ENCODE measurements at places on chromosomes 11 and 22. TPM values are rescaled to one million over a fixed set of nuclear protein-coding genes. Genes with fewer than 3 reads are reported as not detected.

DNA sequence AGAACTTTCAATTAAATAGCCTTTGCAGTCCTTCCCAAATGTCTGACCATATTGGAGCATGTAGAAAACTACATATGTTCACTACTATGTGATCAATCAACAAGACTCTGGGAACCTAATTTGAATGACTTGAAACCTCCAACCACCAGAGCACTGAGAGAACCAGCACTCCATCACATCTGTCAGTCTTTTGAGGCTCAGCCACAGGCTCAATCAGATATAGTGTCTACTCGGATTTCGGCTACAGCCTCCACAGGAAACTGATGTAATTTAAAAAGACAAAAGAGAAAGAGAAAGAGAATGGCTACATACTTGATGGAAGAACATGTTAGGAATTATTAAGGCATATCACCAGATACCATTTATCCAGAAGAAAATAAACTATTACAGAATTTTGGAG lies 859.0 kb downstream of the FAM181B start:
- no peak for DNase-seq

DNA sequence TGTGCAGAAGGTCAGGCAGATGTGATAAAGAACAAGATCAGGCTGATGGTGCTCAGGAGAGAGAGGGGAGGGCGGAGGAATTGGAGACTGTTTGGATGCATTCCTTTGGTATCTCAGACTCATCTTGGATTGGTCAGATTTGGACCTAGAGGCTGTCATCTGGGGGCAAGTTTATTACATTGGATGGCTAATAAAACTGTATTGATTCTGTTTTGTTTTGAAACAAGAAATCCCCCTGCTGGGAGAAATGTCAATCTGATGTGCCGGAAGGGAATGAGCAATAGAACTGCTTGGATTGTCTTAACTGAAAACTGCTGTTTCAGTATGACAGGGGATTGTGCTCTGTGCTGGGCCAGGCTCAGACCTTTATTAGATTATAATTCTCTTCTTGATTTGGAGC lies 25.5 kb upstream of the CCDC90B start:
- DNase-seq, result no peak

- DNase-seq, result peak; percentile 84
Observed at GRCh38 chr22:35430897-35431322, 31.0 kb downstream of the MCM5 start.

DNA sequence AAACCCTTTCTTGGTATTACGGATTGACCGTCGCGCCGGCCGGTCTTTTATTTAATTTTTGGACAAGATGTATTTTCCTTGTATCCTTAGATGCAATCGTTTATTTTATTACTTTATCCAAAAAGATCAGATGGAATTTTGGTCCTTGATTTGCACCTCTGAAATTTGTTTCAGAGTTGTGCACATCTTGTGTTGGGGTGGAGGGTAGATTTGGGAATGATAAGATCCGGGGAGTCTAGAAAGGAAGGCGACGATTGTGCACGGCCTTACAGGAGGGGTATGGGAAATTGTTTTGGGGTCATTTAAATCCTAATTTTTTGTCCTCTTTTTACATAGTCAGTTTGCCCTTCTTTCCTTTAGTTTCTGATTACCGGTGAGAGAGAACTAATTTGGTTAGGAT lies 1.4 kb downstream of the KDM2A start:
- peak; percentile 6 for DNase-seq

SERPING1 gene
- total RNA-seq, result 2,571 TPM

DNA sequence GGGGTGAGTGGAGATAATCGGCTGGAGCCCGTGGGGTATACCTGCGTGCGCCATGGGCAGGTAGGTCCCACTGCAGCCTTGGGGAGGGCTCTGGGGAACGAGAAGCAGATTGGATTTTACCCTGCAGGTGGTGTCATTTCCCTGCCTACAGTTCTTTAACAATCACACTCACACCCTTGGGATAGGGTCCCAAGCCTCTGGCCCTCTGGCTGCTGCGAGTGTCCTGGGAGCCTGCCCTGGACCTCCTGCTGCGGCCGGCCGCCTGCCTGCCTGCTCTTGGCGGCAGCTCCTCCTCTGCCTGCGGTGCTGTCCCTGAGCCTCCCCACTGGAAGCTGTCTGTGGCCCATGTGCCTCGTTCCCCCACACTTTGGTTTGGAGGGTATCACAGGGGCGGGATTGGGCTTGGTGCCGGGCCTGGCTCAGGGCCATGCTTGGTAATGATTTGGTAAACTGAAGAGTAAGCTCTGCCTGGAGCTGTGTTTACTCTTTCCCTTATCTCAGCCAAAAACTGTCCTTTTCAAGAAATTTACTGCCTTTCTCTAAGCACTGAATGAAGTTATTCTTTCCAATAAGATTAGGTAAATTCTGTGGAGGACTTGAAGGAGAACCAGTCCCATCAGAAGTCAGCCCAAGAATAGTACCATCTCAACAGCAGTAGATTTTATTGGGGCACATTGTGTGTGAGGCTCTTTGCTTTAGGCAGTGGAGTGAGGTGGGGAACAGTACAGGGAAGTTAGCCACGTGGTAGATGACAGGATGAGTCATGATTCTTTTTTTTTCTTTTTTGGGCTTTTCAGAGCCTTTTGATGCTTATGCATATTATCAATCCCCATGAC lies 53.7 kb downstream of the TBC1D22A start:
- peak; percentile 70 for DNase-seq

DNA sequence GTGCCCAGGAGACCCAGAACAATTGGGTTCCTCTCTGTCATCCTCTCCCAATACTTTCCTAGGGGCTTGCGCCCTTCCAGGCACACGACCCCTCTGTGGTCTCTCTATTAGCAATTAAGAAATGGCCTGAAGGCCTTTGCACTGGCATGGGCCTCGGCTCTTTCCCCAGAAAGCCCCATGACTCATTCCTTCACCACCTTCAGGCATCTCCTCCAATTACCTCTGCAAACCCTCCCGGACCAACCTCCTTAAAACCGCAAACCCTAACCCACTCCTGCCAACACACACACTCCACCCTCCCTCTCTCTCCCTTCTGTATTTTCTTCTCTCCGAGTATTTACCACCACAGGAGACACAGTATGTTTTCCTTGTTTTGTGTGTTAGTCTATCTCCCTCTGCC lies 36.7 kb downstream of the LARGE1 start:
- no peak for DNase-seq

DNA sequence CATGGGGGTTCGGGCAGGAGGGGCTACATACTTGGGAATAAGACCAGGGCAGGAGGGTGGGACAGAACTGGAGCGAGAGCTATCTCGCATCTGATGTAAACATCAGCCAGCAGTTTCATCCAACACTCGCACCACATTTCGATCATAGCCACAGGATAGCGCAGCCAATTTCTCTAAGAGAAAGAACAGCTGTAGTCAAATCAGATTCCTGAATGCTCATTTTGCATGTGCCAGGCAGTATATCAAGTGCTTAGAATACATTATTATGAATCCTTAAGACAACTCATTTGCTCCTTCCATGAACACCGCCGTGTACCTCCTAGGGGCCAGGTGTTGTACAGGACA lies 14.5 kb downstream of the DGCR2 start:
- DNase-seq, result no peak

GRCh38 chr11:13850231-13851005 lies 112.1 kb upstream of the SPON1 start:
- no peak for DNase-seq

GRCh38 chr11:23875176-23875850 lies 621.5 kb upstream of the LUZP2 start:
- no peak for DNase-seq

DNA sequence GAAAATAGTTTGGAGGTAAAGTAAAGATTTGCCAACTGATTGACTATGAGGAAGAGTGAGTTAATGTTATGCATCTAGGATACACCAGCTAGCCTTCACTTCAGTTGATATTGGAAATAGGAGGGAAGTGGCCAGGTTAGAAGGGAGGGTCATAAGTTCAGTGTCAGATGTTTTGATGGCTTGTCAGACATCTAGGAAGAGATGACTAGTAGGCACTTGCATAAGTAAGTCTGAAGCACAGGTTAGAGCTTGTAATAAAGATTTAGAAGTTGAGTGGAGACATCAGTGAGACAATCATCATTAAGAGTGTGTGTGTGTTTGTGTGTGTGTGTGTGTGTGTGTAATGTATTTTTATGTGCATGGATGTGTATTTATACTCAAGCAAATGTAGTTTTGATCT lies 146.1 kb downstream of the OR4C45 start:
- no peak for DNase-seq

DNA sequence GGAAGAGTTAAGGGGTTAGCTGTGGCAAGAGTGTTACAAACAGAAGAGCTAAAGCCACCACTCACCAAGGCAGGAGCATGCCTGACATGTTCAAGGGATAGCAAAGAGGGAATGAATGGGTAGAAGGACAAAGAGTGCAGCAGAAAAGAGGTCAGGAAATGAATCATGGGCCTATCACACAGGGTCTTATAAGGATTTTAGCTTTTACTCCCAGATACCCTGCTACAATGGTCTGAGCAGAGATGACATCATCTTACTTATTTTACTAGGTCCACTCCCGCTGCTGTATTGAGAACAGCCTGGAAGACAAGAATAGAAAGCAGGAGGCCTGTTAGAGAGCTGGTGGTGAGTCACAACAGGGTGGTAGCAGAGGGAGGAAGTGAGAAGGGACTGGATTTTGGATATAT lies 9.8 kb downstream of the TRAF6 start:
- no peak for DNase-seq

DNA sequence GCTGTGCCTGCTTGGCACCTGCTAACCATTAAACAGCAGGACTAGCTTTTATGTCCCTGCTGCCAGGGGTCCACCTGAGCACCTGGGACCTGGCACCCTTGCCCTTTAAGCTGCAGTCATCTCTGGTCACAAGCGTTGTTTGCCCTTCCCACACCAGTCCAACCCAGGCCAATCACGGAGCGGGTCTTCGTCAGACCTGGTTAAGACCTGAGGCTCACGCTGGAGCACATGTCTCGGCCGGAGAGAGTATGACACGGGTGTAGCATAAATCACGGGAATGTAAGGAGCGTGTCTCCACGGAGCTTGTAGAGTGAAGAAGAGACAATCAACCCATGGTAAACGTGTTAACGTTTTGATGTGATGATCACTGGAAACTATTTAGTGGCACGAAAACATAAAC lies 847.3 kb downstream of the BRD1 start:
- no peak for DNase-seq

- DNase-seq, result no peak
Observed at GRCh38 chr11:60594998-60595642, 79.9 kb downstream of the MS4A13 start.

UBQLNL gene
- not detected for total RNA-seq

DEFB131B gene
- not detected for total RNA-seq

GRCh38 chr11:113382121-113382520 lies 5.5 kb upstream of the ANKK1 start:
- no peak for DNase-seq

GRCh38 chr22:48717076-48717810 lies 1110.4 kb downstream of the BRD1 start:
- no peak for DNase-seq

DNA sequence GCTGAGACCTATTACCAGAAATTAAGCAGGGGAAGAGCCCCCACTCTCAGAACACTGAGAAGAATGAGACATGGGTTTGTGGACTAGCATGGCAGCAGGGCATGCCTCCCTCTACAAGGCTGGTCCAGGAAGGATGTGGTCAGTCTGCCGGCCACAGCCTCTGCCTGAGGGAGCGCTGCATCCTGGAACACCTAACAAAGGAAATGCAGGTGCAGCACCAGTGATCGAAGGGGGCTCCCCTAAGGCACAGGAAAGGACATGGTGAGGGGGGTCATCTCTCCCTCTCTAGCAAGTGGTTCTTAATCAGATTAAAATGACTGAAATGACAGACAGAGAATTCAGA lies 40.6 kb upstream of the ARL14EP start:
- peak; percentile 37 for DNase-seq

- DNase-seq, result no peak
Observed at GRCh38 chr11:15258433-15259165, 143.9 kb downstream of the INSC start.

DNA sequence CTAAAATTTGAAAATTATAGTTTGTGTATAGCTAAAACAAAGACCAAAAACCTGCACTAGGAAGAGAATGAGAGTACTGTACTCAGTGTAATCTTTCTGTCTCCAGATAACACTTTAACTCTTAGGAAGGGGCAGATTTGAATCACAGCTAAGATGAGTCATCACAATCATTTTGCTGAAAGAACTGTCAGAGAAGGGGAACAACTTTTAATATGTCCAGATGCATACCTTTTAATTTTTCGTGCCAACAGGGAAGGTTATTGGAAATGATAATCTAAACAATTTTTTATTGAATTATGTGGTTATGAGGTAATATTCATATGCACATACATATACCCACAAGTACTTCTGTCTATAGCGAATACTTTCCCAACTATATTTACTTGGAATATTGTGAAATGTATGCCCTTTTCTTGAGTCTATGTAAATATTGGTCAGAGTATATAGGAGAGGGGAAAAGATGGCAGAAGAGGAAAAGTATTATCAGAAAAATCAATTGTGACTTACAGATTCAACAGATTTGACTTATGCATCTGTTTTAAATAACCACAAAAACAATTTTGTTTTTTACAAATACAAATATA lies 51.1 kb upstream of the MUC15 start:
- no peak for DNase-seq

TCN2 gene
- 12.7 TPM for total RNA-seq
